ENCODE measurements at places on chromosomes 7 and 10. TPM values are rescaled to one million over a fixed set of nuclear protein-coding genes. Genes with fewer than 3 reads are reported as not detected.

- DNase-seq, result no peak
These were observed 140.1 kb downstream of the CPEB3 start for GRCh38 chr10:92150823-92151222.

GRCh38 chr10:52720018-52720417 lies 52.6 kb downstream of the MBL2 start:
- DNase-seq, result no peak

- DNase-seq, result no peak
These were observed 31.2 kb downstream of the XPNPEP1 start for GRCh38 chr10:109892117-109892516.

DNA sequence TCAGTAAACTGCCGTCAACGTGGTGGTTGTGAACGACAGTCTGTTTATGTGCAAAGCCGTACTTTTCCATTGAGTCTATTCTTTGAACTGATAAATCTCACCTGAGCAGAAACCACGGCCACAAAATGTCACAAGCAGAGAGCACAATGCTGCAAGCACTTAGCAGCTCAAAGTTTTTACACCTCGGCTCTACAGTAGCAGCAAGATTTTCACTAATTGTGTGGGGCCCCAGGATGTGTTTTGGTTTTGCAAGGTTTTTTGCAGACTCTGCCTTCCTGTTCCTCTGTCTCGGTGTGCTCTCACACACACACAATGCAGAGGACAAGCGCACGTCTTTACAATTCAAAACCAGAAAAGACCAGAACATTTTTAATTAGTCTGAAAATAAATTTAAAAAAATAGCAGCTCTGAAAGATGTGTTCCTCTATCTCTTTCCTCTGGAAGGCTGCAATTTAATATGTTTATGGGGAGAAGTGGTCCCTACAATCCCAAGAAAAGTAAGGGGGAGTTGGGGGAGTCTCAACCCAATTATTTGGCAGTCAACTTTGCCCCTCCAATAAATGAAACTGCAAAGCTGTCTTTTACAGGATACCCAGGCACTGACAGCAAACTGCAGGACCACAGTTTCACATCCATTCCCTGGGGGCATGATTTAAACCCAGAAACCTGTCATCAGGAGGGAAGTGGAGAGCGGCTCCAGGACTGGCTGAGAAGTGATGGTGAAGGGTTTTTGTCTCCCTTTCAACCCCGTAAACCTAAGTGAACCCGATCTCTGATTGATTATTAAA lies 73.8 kb upstream of the SFMBT2 start:
- no peak for DNase-seq

- DNase-seq, result no peak
These were observed 113.5 kb downstream of the HTR5A start for GRCh38 chr7:155183655-155184054.

- no peak for DNase-seq
These were observed 100.3 kb downstream of the PAXIP1 start for GRCh38 chr7:154902600-154903082.

GRCh38 chr7:151699147-151699927 lies 177.6 kb downstream of the PRKAG2 start:
- DNase-seq, result no peak

DNA sequence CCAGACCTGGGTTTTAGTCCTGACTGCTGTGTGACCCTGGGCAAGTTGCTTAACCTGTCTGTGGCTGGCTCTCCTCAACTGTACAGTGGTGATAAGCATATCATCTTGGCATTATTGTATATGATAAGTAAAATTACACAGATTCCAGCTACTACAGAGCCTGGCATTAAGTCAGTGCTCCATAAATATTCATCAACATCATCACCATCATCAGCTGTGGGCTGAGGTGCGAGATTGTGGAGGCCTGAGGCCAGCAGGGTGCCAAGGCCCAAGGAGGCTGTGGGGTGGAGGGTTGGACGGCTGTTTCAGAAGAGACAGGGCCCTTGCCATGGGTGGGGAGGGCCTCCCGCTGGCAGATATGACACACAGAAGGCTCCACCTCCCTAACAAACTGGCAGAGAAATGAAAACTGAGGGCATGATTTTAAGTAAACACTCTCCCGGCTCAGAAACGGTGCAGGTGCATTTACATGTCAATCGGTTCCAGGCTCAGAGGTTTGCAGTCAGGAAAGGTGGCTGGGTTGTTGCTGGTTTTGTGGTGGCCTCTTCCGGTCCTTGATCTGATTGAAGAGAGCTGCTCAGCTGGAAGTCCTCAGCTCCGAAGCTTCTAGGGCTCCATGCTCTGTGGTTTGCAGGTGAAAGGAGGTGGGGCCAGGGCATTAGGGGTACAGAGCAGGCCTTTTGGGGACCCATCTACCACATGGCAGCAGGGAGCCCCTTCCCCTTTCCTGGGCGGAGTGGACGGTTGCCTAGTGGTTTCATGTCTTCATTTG lies 10.2 kb downstream of the CRYGN start:
- DNase-seq, result no peak

DNA sequence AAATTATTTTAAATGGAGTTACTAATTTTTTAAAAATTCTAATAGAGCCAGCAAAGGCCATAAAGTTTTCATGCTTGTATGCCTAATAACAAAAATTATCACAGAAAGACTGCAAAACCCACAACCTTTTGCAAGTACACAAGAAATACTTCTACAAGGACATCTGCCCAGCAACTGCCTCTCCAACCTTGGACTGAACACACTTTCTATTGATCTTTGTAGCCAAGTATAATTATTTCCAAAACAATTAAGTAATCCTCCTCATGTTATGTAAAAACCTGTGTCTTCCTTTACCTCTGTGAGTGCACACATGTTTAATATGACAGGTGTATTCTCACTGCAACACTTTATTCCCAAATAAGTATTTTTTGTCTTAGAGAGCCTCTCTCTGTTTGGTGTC lies 16.6 kb upstream of the ACSM6 start:
- no peak for DNase-seq

DNA sequence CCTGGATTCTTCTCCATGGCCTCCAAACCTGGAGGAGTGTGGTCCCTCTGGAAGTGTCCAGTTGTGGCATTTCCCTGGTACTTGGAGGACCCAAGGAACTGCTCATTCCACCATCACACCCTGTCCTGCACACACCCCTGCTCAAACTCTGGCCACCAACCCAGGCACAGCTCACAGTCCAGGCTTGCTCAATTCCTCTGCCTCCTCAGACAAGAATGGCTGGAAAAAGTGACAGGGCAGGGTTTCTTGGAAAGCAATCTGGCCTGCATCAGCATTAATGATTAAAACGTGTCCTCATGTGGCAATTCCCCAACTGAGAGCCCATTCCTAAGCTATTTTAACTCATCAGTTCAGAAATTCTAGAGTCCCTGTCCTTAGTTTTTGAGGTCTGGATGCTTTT lies 17.2 kb upstream of the TPST1 start:
- peak; percentile 86 for DNase-seq

WEE2 gene
- polyA plus RNA-seq, result 0.22 TPM

OR2A5 gene
- polyA plus RNA-seq, result not detected

MCM7 gene
- polyA plus RNA-seq, result 76.6 TPM

RINT1 gene
- polyA plus RNA-seq, result 21.5 TPM

NKX1-2 gene
- polyA plus RNA-seq, result not detected

NME8 gene
- not detected for polyA plus RNA-seq

FFAR4 gene
- polyA plus RNA-seq, result 0.43 TPM

ASCC1 gene
- 22.8 TPM for polyA plus RNA-seq

FZD8 gene
- polyA plus RNA-seq, result 24.5 TPM

TRIM50 gene
- 0.57 TPM for polyA plus RNA-seq

Data from hindlimb muscle (tissue), 1 donor.